NCI-H2227 treated with DMSO at 0.1 percent for 48 hours (cell line): ENCODE measurements at places on chromosomes 2 and 18.
A peak's percentile ranks its signal among the peaks of the same experiment; 100 is the strongest.

GRCh38 chr18:23036660-23037201 lies 98.6 kb upstream of the CABLES1 start:
- no peak for DNase-seq

DNA sequence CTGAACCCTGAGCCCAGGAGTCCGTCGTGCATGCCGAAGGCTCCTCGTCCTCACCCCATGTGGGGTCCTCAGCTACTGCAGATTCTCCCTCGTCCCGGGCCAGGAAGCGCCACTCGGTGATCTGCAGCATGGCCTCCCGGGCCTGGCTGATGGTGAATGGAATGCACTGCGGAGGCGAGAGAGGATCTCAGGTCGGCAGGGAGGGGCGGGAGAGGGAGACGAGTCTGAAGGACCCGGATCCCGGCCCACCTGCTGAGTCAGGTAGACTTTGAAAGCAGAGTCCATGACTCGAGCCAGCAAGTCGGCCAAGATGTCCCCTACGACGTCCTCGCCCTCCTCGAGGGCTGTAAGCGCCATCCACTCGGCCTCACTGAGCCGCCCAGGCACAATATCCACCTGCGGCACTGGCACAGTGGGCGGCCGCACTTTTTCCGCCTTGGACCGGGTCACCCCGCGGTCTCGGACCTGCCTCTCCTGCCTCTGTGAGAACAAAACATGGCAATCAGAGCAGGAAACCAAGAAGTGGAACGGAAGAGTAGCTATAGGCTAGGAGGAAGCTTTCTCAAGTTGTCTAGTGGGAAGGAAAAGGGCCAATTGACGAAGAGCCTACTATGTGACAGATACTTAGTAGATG lies 5.5 kb downstream of the C2orf81 start:
- DNase-seq: no peak

- no peak for DNase-seq
Measured at GRCh38 chr2:236552581-236553363, 16.9 kb upstream of the ACKR3 start.

DNA sequence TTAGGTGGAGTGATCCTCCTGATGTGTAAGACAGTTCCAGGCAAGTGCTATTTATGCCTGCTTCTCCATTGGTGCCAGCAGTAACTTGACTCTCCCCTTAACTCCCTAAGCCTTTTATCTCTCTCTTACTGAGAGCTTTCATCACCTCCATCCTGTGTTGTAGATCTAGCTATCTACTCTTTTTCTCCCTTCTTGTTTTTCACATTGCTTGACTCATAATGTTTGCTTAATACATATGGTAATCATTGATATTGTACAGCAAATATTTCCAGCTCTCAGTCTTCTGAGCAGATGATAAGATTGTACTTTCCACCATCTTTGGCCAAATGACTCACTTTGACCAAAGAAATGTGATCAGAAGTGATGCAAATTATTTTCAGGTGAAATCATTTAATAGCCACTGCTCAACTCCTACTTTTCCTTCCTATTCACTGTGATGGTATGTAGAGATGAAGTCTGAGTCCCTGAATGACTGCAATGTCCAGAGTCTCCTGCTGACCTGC lies 165.0 kb downstream of the PLCL1 start:
- DNase-seq: no peak

- DNase-seq: peak; percentile 30
Measured at GRCh38 chr2:37350034-37350433, 5.6 kb downstream of the QPCT start.

GRCh38 chr2:45962177-45962921 lies 310.9 kb downstream of the PRKCE start:
- DNase-seq: no peak

DNA sequence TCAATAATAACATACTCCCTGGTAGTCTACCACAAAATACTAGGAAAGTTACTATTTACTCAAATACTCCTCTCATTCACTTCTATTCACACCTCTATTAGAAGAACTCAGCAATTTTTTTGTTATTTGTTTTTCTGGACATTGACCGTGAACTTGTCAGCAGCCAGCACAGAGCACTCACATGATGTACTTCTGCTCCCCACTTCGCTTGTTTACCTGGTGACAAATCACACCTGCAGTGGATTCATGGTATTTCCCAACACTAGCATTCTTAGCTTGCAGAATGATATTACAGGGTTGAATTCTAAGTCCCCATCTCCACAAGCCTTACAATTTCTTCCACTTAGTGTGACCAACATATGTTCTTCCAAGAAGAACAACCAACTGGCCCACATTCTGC lies 238.2 kb downstream of the SATB2 start:
- no peak for DNase-seq

GRCh38 chr2:238596571-238597551 lies 170.1 kb downstream of the ASB1 start:
- DNase-seq: no peak
